ENCODE measurements at places on chromosomes 13 and 19.
A peak's percentile ranks its signal among the peaks of the same experiment; 100 is the strongest.

DNA sequence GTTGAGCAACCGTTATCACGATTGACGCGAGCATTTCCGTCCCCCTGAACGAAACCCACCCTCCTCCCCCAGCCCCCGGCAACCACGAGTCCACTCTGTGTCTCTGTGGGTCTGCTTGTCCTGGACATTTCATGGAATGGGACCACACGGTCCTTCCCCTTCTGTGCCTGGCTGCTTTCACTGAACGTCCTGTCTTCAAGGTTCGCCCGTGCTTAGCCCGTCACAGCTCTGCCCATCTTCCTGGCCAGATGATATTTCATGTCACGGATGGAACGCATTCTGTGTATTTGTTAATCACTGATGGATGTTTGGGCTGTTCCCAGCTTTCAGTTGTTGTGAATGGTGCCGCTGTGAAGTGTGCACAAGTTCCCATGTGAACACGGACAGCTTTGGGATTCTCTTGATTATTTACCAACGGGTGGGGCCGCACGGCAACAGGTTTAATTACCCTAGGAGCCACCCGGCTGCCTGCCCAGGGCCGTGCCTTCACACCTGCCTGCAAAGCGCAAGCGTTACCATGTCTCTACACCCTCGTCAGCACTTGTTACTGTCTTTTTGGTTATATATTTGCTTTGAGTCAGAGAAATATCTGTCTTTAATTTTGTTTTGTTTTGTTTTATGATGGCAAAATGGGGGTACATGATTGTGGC is 42.5 kb downstream of the RASA3 start:
- ATAC-seq, result no peak

DNA sequence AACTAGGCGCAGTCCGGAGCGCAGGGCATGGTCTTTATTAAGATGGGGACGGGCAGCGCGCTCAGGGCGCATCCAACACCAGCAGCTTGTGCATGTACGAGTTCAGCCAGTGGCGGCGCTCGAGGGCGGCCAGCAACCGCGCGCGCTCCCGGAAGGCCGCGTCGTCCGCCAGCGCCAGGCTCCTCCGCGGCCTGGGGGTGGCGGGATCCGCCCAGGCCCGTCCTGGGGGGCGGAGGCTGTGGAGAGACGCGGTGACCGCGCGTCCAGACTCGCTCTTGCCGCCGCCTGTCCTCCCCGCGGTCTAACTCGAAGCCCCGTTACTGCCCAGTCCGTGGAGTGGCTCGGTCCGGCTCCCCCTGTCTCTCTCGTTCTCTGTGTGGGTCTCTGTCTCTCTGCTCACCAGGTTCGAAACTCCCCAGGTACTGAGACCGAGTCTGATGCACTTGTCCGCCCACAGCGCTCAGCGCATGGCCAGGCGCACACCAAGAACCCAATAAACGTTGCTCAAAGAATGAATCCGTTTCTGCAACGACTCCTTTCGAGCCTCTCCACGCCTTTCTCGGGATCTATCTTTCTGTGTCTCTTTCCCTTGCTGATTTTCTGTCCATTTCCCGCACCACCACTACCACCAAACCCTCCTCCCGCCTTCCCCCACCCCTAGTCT is 702 bp downstream of the PTH2 start:
- ATAC-seq, result peak; percentile 37

- ATAC-seq, result peak; percentile 92
Measured at GRCh38 chr19:2627319-2627829, 75.1 kb downstream of the GNG7 start.

- no peak for ATAC-seq
Measured at GRCh38 chr19:15253061-15253460, 20.8 kb upstream of the EPHX3 start.

GRCh38 chr13:25329706-25330105 is 28.3 kb downstream of the NUP58 start:
- ATAC-seq, result no peak

GRCh38 chr13:112986946-112987681 is 18.1 kb downstream of the MCF2L start:
- no peak for ATAC-seq

- ATAC-seq, result no peak
Measured at GRCh38 chr19:42553292-42554045, 25.2 kb upstream of the CEACAM1 start.

- no peak for ATAC-seq
Measured at GRCh38 chr13:107138486-107138885, 570.5 kb upstream of the ARGLU1 start.

DNA sequence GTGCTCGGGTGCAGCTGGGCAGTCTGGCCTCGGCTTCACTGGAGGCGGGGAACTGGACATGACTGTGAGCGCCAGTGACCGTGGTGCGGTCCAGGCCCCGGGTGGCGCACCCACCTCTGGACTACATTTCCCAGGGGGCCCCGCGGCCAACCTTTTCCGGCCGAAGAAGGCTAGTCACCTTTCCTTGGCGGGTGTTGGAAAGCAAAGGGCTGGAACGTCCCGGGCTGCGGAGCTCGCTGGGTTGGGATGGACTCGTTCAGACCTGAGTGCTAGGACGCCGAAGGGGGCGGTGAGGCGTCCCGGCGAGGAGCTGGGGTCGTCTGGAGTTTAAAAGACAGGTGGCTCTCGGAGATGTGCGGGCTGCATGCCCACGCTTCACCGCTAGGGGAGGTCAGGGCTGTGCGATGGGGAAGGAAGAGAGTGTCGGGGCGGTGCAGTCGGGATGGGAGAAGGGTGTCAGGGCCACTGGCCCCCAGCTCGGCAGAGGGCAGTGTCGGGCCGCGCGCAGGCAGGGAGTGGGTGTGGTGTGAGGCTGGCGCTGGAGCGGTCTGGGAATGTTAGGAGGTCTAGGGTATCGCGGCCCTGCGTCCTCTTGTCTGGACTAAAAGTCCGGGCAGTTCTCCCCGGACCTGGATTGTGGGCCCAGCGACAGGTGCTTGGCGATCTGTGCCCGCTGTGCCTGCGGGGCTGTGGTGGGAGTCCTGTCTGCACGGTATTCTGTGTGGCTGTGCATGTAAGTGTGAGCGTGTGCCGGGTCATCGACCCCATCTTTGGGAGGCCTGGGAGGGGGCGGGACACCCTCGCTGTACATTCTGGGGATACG is 57.1 kb downstream of the ZNF568 start:
- peak; percentile 97 for ATAC-seq

DNA sequence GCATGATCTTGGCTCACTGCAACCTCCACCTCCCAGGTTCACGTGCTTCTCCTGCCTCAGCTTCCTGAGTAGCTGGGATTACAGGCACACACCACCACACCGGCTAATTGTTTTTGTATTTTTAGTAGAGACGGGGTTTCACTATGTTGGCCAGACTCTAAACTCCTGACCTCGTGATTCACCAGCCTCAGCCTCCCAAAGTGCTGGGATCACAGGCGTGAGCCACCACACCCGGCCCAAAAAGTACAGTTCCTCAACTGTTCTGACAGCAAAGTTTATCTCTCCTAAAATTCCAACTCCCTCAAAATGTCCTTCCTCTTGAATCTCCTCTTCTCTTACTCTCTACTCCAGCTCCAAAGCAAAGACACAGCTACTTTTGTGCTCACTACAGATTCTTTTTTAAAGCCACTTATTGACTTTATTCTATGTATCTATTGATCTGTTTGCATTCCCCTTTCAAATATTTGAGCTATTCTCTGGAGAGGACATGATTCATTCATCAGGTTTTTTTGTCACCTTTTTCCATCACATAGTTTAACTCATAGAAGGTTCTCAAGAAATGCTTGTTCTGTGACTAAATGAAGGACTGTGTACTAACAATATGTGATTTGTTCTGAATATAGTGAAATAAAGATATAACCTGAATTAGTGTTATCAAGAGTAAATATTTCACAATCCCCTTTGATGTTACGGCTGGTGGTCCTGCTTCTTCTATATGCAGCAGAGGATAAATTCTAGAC is 142.2 kb downstream of the TBC1D4 start:
- ATAC-seq, result no peak

- no peak for ATAC-seq
Measured at GRCh38 chr13:41005704-41006103, 13.4 kb downstream of the ELF1 start.

GRCh38 chr19:38449518-38449917 is 16.0 kb downstream of the RYR1 start:
- ATAC-seq, result no peak

DNA sequence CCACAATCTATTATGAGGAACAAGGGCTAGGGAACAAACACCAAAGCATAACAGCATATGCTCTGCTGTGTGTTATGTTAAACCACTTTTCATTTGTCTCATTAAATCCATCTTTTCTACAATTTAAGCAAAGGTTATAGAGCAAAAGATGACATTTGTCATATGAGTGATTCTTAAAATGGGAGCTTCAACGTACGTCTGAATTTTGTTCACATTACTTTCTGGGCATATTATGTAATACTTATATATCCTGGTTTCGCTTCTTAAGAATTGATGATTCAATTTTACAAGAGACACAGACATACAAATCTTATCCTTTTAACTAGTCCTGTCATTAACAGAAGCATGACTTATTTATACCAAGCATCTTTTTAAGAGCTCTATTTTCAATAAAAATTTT is 3.3 kb upstream of the TPP2 start:
- no peak for ATAC-seq

Measured in activated CD4-positive, CD25-positive, alpha-beta regulatory T cell treated with anti-CD3 and anti-CD28 coated beads, Interleukin-2, amount 50 U/mL, for 24 hours (primary cell).